ENCODE measurements at places on chromosomes 1 and 21.

DNA sequence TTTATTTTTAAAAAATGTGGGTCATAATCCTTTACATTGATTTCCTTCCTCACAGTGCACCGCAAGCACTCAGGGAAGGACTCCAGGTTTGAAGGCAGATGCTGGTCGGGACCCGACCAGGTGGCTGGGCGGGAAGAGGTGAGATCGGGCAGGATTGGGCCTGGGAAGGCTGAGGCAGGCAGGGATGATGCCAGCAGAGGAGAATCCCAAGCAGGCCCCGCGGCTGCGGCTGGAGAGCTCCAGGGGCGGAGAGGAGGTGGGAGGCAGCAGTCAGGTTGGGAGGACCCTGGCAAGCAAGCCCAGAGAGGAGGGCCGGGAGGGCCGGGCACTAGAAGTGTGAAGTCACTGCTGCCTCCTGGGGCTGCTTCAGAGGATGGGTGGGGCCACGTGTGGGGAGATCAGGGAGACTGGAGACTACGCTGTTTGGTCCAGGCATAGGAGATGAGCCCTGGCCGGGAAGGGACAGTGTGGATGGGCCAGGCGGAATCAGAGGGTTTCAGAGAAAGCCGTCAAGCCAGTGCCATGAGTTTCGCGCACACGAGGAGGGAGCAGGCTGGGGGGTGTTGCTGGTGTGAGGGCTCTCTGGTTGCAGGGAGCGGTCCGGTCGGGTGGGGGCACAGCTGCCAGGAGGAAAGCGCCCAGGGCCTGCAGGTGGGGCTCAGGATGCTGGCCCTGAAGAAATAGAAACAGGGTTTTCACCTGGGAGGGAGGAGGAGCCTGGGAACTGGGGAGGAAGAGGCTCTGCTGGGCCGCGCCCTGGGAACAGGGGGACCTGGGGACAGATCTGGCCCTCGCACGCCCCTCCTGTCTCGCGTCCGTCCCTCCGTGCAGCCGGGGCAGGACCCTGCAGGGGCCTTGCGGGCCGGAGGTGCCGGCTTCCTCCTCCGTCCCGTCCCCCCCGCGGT lies 888 bp upstream of the COL18A1 start:
- DNase-seq = peak; percentile 46

DNA sequence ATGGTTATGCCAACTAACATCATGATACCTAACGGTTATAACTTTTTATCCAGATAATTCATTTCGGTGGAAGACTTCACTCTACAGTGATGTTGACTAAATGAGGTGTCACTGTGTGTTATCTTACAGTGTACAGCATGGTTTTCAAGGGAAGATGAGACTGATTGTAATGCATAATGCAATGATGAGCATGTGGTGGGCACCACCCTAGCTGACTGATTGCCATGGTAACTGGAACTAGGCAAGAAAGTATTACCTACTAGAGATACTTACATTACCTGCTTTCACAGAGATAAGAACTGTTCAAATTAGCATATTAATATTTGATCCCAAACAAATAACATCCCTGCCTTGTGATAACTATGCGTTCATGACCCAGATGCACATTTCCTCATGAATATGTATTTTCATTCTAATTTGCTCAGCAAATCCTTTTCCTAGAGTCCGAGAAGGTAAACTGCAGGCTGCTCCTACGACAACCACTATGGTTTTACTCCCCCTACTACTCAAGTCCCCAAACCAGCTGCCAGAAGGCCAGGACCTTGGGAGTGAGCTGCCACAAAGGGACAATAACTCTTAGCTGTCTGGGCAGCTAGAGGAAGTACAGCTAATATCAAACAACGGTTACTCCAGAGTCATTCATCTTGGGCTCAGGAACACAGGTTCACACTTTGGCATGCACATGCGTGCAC lies 29.2 kb downstream of the TRABD2B start:
- no peak for DNase-seq

DNA sequence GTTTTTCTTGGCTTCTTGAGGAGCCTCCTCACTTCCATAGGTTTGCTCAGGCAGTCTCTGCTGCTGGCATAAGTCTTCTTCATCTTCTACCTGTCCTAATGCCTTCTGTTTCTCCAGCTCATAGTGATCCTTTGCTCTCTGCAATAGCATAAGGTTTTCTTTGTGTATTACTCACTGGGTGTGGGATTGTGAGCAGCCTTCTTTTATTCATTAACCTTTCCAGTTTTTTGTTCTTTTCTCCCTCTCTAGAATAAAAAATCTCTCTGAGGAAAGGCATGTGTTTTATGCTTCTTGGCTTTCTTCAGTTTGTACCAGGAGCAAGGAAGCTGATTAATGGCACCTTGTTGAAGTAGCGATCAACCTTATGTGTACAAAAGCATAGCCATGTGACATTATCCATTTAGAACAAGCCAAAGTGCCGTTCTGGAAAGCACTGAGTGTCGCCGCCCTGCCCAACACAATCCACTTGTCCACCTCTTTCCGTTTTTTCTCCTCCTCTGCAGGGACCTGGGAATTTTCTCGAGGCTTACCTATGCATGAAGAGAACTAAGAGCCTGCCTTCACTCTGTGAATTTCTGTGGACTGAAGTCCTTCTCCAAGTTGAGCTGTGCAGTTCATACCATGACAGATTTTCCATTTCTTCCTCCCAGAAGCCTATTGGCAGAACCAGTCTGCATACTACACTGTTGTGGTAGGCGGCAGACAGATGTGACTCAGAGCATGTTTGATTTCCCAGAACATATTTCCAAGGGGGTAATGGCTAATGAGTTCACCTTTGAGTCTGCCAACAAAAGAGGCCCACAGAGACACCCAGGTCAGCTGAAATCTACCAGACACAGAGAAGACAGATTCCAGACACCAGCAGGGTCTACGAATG lies 39.0 kb downstream of the DPT start:
- no peak for DNase-seq

DNA sequence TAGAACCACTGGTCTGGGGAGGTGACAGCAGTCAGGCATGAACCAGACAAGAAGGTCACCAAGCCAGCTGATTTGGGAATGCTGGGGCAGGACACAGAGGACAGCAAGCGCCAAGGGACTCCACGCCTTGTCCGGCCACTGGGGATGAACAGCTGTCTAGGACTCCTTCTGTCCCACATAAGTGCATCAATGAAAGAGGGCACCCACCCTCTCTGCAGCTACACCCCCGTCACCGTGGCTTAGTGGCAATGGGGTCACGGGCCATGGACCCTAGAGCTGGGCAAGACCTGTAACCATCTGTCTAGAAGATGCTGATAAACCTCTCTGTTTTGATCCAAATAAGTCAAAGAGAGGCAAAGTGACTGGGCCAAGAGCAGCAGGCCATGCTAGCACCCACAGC lies 16.8 kb downstream of the UBE2G2 start:
- DNase-seq = no peak

DNA sequence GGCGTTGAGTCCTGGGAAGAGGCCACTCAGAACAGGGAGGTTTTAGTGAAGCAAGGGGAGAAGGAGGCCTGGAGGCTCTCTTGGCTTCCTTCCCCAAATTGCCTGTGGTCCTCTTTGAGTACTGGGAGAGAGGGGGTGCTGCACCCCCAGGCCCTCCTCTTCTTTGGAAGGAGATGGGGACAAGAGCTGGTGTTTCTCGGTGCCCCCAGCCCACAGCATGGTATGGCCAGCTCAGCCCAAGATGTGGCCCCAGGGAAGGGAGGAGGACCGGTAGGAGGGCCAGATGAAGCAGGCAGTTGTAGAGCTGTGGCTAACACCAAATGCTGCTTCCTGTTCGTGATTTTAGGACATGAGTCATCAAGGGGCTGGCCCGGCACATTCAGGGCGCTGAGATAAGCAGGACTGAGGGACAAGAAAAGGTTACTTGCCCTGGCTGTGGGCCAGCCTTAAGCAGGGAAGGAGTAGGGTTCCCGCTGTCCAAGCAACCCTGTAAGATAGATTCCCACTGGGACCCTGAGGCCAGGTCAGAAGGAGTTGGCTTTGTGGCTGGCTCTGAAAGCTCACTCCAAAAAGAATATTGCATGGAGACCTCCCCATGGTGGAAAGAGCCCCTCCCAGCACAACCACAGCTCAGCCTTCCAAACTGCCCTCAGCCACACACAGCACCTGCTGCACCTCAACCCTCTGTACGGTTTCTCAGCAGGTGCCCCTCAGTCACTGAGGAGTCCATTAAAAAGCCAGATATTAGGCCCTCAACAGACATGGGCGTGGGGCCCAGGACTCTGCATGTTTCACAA lies 4.9 kb upstream of the TNFRSF1B start:
- peak; percentile 78 for DNase-seq

DNA sequence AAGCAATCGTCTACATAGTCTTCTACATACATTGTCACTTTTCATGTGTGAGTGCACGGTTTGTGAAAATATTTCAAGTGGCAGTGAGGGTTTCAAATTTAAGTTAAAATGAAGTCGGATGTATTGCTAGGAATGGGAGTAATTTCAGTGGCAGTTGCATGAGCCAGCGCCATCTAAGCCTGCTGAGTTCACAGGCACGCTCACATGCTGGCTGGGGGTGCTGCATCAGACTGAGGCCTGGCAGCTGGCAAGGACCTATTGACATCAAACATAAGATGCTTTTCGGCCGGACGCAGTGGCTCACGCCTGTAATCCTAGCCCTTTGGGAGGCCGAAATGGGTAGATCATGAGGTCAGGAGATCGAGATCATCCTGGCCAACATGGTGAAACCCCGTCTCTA lies 80.7 kb downstream of the UBE4B start:
- DNase-seq = no peak

DNA sequence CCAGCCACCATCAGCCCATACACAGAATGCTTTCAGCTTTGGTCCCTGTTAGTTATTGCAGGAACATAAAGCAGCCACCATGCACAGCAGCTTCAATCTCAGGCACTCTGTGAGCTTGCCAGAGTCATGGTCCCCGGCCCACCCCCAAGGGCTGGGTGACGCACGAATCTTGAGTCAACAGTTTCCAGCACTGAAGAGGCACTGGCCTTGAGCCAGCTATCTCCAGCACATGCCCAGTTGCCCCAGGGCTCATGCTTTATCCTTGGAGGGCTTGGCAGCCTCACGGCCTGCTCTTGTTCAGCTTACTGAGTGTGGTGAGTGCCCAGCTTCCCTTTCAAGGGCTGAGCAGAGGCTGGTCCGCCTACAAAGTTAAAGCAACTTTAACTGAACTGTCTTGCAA lies 200.7 kb upstream of the RAB4A start:
- no peak for DNase-seq

- DNase-seq = no peak
Observed at GRCh38 chr1:202259705-202260104, 66.1 kb downstream of the LGR6 start.

DNA sequence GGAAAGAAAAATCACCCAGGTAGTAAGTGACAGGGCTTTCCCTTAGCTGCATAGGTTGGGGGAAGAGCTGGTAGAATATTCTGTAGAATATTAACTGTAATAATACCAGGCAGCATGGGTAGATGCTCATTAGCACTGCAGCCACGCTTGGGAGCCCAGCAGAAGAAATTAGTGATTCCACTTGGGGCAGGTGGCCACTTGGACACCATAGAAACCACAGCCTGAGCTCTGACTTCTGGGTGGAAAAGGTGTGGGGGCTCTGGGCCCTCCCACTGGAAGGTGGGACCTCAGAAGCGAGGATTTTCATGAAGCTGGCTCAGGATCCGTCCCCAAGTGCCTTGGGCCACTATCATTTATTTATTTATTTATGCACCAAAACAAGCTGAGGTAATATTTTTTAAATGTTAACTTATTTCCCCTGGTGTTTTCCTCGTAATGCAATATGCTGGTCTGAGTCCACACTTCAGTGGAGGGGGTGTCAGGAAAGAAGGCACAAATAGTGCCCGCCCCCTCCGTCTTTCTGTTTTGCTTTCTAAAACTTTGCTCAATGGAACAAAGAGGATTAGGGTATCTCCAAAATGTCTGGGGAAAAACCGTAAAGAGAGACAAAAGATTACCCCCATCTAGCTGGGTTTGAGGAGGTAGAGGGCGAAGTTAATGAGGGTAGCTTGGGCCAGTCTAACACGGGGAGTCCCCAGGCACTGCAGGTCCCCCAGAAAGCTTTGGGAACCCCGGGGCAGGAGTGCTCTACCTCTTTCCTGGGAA lies 75.2 kb upstream of the GADD45A start:
- no peak for DNase-seq

DNA sequence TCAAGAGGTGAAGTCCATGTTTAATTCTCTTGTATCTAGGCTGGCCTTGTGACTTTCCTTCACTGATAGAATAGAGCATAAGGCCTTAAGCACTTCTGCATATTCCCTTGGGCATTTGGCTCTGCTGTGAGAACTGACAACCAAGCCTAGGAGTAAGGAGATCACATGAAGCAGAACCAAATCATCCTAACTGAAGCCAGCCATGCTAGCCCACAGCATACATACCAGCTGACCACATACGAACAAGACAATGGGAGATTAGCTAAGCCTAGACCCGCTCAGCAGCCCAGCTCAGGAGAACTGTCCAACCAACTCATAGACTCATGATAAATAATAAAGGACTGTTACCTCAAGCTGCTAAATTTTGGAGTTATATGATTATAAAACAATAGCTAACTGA lies 114.6 kb upstream of the NEK7 start:
- no peak for DNase-seq

- DNase-seq = no peak
Observed at GRCh38 chr1:81803431-81804110, 2.8 kb downstream of the ADGRL2 start.

GRCh38 chr21:32648165-32648564 lies 36.0 kb upstream of the CFAP298 start:
- DNase-seq = no peak

GRCh38 chr1:23556635-23557470 lies 2.4 kb downstream of the ID3 start:
- no peak for DNase-seq

DNA sequence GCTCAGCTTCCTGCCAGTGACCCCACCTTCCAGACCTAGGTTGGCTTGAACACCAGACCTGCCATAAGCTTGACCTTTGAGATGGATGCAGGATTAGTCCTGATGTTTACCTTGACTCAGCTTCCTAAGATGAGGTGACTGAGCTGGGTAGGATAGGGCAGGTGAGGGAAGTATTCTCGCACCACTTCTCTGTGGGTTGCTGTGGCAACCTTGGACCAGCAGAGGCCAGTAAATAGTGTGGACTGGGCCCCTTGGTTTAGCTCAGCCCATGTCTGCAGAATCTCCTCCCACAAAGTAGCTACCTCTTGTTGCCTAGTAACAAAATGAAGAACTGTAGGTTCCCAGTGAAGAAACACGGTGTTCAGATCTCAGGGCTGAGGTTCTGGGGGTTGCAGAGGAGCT lies 8.4 kb downstream of the RPS6KA1 start:
- DNase-seq = peak; percentile 78

- no peak for DNase-seq
Observed at GRCh38 chr1:10665930-10666850, 130.3 kb downstream of the CASZ1 start.
